Stimulated activated CD8-positive, alpha-beta memory T cell treated with anti-CD3 and anti-CD28 coated beads, Interleukin-15, amount 100 ng/mL, for 24 hours (primary cell): ENCODE measurements at places on chromosomes 16 and 17.
A peak's percentile ranks its signal among the peaks of the same experiment; 100 is the strongest.

DNA sequence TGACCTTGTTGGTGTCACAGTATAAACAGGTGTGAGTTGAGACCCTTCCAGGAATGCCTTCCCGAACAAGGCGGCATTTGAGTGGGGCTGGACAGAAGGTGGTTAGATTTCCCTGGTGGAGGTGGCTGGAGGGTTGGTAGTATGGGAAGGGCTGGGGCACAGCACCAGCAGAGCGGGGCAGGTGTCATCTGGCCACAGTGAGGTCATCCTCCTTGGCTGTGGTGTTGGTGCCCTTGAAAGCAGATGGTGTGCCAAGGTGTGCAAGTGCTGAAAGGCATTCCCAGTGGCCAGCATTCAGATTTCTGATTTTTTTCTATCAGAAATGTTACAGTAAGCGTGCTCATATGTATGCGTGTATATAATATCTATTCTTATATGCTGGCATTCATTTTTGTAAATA lies 126.6 kb downstream of the LAT start:
- DNase-seq, result no peak

DNA sequence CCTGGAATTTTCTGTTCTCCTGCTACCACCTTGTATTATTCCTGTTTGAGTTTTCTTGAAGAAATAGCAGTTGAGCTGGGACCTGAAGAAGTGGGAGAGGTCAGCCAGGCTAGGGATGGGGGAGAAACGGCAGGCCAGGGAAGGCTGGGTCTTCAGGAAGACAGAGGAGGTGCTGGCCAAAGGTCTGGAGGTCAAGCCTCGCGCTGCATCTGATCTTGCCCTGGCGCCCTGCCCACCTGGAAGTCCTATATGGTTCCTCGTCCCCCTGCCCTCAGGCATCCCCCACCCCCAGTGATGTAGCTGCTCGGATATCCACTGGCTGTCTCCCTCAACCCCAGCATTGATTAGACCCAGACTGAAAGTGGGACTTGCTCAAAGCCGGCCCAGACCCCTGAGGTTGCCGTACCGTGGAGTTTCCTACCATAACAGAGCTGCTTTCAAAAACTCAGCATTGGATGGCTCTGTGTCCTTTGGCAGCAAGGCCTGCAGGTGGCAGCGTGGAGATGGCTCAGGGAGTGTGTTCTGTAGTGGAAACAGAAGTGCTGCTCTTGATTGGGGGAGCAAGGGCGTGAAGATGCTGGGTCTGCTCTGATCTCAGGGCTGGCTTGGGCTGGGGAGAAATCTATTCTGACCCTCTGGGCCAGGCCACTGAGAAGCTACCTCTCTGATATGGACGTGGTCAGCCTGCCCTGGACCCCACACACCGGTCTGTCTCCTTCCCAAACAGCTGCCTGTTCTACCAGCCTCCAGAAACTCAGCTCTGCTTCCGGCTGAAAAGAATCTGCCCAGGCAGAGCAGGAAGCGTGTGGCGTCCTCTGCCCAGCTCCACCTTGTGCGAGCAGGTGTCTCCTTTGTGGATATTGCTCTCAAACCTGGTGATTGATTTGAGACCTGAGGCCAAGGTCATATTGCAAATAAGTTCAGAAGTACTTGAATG lies 107.0 kb upstream of the CACNG5 start:
- DNase-seq, result no peak

GRCh38 chr16:27232901-27233625 lies 29.7 kb downstream of the KDM8 start:
- DNase-seq, result no peak

- DNase-seq, result peak; percentile 78
Measured at GRCh38 chr17:75632863-75633485, at the start of gene SMIM5. TSS of gene SMIM5 (plus strand) at chr17:75633434. CDS start at chr17:75640202, 6,768 bp downstream.

DNA sequence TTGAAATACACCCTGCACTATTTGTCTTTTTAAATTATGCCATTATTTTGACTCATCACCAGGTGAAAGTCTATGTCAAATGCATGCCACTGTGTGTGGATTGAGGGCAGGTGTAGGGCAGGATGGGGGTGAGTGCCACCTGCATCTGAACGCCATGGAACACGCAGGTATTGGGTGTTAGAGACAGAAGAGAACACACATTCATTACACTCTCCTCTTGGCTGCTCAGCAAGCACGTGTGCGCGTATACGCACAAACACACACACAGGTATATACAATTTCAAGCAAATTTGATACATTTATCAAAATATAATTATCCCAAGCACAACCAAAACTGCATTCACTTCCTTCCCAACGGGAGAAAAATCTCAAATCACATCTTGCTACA lies 268.9 kb downstream of the NTN1 start:
- no peak for DNase-seq

DNA sequence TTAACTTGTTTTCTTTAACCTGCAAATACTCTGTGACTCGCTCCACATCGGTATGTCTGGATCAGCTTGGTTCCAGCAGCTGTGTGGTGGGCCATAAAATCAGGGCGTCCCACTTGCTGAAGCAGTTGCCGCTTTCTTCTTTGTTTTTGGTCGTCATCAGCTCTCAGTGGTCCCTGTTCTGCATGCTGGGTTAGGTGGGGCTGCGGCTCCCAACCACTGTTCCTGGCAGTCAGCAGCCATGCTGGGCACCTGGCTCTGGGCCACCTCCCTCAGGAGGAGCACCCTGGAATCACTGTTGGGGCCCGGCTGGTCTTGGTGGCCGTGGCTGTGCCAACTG lies 23.0 kb downstream of the MGRN1 start:
- no peak for DNase-seq

GRCh38 chr16:65223335-65223734 lies 101.5 kb upstream of the CDH11 start:
- DNase-seq, result no peak

DNA sequence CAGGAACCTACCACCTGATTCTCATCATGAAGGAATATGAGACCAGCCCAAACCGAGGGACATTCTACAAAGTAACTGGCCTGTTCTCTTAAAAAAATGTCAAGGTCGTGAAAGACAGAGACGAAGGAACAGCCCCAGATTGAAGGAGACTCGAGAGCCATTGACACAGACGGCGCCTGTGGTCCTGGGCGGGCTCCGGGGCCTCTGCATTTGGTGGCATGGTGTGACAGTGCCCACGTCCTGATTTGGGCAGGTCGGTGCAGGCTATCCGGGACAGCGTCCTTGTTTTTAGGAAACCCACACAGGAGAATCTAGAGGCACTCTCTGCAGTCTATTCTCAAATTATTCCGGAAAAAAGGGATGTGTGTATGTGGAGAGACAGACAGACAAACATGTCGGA lies 64.1 kb downstream of the ADCY9 start:
- no peak for DNase-seq

DNA sequence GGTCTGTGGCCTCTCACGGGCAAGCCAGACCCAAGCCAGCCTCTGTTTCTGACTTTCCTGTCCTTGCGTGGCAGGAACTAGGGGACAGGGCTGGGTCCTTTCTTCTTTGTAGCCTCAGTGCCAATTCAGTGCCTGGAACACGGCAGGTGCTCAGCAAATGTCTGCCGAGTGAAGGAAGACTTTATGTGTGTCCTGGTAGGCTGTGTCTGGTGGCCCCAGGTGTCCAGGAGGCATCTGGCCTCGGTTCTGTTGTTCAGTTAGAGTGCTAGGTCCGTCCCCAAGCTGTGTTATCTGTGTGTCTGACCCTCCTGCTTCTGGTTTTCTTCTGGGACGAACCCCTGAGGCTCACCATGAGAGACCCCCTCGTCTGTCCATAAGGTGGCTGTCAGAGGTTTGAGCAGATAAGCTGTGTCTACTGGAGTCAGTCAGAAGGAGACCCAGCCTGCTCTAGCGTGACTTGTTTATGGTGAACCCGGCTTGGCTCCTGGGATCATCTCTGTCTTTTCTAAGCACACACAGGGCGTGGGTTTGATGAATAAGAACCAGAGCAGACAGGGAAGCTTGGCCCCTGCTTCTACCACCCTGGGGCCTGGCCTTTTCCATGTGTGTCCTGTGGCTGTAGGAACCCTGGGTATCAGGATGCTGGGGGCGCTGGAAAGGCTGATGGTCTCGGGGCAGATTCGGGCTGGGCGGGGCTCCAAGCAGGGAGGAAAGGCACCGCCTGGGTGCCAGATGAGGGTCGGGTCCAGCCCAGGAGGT lies 39.3 kb downstream of the ENGASE start:
- no peak for DNase-seq

GRCh38 chr16:73529303-73530012 lies 481.5 kb upstream of the ZFHX3 start:
- DNase-seq, result no peak

DNA sequence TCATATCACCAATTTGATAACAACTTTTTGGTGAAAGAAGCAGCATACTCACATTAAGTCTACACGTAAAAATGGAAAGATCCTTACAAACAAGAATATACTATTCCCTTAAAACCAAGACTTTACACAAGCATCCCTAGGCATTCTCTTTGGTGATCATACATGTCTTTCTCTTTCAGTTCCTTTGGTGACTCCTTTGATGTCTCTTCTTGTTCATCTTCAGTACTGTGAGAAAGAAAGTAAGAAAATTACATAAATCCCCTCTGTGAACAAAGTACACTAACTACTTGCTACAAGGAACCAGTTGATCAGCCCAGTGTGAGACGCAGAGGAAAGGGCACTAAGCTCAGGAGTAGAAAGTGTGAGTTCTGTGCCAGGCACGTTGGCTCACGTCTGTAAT lies 59.6 kb upstream of the MTMR4 start:
- no peak for DNase-seq

- DNase-seq, result no peak
Measured at GRCh38 chr16:13944816-13945215, 24.9 kb downstream of the ERCC4 start.

DNA sequence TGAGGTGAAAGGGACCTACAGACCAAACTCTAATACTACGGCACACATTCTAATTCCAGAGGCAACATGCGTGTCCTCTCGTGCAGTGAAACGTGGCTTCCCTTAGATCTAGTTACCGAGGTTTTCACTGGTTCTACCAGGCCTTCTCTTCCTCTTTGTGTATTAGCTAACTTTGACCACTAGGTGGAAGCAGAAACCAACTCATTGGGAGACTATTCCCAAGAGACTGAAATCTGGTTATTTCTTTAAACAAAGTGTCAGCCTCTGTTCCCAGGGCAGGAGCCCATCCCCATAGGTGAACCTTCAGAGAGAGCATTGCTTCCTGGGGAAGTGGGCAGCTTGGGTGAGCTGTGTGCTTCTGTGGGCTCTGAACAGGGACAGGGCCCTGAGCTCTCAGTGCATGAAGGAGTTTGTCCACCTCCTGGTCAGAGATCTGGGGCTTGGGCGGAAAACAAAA lies 19.7 kb upstream of the RCVRN start:
- DNase-seq, result no peak

DNA sequence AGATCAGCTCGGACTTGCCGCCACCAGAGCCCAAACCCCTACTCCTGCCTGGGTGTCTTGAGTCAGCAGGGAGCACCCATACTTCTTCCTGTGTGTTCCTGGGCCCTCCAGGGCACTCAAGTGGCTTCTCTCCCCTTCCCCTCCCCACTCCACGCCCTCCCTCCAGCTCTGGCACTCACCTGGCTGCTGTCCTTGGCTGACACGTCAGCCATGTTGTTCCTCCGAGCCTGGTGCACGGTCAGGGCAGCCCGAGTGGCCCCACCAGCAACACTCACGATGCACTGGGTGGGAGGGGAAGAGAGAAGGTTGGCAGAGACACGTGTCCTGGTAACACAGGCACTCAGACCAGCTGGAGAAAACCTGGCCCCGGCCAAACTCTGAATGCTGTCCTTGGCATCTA lies 11.5 kb downstream of the RUSF1 start:
- no peak for DNase-seq

DNA sequence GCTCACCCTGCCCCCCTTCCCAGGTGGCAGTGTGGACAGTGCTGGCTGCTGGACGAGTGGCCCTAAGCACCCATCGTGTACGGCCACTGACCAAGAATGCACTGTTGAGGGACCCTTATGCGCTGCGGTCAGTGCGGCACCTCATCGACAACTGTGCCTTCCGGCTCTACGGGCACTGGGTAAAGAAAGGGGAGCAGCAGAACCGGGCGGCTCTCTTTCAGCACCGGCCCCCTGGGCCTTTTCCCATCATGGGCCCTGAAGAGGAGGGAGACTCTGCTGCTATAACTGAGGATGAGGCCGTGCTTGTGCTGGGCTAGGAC lies 5.1 kb downstream of the CFAP119 start:
- DNase-seq, result no peak

DNA sequence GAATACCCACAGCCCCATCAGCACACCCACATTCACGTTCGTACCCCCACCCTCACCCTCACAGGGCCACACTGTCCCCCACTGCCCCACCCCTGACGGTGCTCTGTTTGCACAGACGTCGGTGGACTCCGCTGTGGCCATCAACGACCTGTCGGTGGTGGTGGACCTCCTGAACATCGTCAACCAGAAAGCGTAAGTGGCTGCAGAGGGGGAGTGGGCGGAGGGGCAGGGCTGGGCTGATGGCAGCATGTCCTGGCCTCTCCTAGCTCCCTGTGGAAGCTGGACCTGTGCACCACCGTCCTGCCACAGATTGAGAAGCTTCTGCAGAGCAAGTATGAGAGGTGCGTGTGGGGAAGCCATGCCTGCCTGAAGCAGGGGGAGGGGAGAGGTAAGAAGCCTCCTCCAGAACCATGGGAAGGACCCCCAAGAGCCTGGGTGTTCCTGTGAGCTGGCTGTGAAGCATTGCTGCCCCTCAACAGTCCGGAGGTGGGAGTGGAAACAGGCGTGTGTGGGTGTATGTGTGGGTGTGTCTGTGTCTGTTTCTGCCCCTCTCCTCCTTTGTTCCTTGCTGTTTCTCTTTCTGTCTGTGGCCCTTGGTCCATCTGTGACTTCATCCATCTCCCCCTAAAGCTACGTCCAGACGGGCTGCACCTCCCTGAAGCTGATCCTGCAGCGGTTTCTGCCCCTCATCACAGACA lies 20.3 kb downstream of the KATNB1 start:
- no peak for DNase-seq

GRCh38 chr17:17511293-17511741 lies 15.1 kb upstream of the RASD1 start:
- no peak for DNase-seq

DNA sequence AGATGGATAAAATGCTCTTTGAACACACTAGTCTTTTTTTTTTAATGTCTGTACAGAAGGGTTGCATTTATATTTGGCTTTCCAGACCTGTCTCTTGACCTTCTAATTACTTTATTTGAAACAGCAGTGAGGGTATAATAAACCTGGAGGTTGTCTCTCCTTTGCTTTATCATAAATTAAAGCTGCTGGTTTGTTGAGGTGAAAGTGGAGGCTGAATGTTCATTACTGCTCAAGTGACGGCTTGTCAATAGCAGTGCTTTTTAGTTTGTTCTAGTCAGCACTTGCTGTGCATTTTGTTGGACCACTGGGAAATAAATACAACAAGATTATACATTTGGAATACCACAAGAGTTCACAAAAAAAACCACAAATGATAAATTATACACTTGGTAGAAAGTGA lies 264.2 kb downstream of the IRX3 start:
- DNase-seq, result no peak

DNA sequence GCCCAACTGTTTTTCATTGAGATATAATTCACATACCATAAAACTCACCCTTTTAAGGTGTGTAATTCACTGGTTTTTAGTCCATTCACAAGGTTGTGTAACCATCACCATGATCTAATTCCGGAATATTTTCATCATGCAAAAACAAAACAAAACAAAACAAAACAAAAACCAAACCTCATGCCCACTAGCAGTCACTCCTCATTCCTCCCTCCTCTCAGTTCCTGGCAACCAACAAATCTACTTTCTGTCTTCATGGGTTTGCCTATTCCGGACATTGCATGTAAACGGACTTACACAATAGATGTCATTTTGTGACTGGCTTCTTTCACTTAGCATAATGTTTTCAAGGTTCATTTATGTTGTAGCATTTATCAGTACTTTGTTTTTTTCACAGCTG lies 4.5 kb upstream of the NOD2 start:
- no peak for DNase-seq

GRCh38 chr17:36946726-36947091 lies 2.0 kb upstream of the AATF start:
- no peak for DNase-seq
